Endothelial cell (in vitro differentiated cells): ENCODE measurements at places on chromosomes 2 and 18.
A peak's percentile ranks its signal among the peaks of the same experiment; 100 is the strongest.

- DNase-seq = no peak
Observed at GRCh38 chr18:48363175-48363574, 46.0 kb downstream of the ZBTB7C start.

DNA sequence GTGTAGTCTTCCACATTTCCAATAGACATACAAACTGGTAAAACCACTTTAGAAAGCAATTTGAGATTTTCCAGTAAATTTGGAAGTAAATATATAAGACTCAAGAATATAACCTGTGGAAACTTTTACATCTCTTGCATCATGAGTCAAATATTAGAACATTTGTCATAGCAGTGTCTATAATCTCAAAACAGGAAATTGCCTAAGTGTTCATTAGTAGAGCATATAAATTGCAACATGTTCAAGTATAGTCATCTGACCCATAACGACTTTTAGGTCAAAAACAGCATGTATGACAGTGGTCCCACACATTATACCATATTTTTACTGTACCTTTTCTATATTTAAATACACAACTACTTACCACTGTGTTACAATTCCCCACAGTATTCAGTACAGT, 555.9 kb upstream of the VRK2 start:
- no peak for DNase-seq

DNA sequence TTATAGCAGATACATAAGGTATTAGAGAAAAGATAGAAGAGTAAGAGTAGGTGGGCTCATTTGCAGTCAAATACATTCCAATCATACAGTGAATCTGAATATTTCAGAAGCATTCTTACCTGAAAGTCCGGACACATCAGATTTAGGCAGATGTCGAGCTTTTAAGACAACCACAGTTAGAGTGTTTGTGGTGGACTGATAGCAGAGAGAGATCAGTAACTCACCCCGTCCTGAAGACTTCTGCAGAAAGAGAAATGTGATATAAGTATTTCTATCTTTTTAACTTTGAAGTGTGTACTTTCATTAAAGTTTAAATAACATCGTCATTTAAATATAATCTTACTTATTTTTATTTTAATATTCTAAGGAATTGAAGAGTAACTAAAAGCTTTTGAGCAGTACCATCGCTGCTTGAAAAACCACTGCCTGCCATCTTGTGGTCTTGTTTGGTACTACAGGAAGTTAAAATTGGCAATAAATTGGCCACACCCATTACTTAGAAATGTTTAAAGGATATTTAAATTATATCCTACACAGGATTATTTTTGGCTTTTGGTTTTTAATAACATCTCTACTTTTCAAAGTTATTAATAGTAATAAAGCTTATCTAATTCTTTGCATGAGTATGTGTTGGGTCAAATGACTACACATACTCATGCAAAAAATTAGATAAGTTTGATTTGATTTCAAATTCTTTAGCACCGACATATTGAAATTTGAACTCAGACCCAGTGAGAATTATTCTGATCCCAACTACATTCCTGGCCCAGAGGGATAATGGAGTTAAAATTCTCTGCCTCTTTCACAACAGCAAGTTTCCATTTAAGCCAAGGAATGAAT, 5.5 kb downstream of the SYT4 start:
- peak; percentile 58 for DNase-seq

GRCh38 chr2:151299920-151300539, 10.6 kb upstream of the NMI start:
- no peak for DNase-seq
